Ecto neural progenitor cell (in vitro differentiated cells): ENCODE measurements at places on chromosomes 3 and 15.

- DNase-seq = no peak
Observed at GRCh38 chr15:98124581-98124980, 164.1 kb downstream of the ARRDC4 start.

DNA sequence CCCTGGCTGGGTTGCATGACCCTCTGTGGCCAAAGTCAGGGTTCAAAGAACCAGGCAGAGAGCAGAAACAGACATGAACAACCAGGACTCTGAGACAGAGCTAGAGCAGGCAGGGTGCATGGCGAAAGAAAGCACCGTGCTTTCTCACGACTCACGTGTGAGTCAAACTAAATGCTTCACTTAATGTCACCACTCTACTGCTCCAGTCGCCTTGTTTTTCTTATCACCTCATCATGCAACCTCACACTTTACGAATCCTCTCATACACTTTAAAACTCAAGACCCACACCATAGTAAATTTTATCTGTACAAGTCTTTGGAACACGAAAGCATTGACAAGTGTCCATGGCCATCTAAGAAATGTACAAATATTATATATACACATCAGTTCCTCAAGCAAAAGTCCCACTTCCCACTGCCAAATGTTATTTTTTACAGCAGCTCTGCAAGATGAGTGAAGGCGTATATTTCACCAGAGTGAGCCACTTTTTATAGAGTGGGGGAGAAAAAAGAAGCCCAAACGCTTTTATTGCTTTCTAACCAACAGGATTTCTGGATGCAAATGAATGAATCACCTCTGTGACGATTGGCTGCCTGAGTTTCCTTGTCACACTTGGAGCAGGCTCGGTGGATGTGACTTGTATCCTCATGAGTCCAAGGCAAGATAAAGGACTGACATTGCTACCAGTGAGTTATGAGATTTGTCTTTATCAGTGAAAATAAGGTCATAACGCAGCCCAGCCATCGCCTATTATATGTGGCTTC is 16.0 kb upstream of the MEGF11 start:
- no peak for DNase-seq

DNA sequence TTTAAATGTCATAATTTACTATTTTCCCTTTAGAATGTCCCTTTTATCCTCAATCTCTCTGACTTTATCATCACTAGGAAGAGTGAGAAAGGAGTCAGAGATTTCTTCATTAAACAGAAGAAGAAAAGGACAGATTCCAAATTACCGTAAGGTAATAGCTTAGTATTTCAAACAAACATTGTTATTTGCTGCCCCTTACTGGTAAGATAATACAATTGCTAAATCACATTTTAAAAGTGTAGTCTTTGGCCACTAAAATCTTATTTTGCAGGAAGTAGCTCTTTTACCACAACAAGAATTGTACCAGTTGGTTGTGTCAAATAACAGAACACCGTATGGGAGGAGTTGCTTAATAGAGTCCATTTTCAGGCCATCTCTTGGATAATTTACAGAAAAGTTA is 53.7 kb downstream of the CGGBP1 start:
- no peak for DNase-seq

GRCh38 chr15:20645956-20646355 is 104.4 kb upstream of the GOLGA6L6 start:
- DNase-seq = no peak

DNA sequence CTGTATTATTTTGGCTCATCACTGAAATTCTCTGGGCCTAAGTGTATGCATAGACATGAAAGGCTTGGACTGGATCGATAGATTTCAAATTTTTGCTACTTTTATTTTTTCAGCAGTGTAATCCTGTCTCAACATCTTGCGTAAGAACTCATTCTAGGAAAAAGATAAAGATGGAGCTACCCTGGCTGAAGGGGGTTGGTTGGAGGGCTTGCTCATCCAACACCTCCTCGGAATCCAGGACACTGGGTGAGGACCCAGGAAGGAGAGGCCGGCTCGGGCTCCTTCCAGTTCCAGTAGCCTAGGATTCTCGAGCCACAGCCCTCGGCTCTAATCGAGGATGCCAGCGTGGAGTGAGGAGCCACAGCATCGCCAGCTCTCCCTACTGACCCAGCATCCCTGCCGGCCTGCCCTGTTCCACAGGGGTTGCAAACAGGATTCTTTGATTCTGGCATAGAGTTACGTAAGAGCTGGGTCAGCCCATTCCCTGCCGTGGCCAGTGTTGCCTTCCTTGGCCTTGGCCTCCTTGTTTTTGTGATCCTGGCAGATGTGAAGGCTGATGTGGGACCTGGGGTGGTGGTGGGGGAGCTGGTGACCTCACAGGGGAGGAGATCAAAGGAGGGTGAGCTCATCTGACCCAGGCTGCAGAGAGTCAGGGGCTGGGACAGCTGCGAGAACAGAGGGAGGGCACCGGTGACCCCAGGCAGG is 149.5 kb downstream of the ALDH1A2 start:
- DNase-seq = no peak

DNA sequence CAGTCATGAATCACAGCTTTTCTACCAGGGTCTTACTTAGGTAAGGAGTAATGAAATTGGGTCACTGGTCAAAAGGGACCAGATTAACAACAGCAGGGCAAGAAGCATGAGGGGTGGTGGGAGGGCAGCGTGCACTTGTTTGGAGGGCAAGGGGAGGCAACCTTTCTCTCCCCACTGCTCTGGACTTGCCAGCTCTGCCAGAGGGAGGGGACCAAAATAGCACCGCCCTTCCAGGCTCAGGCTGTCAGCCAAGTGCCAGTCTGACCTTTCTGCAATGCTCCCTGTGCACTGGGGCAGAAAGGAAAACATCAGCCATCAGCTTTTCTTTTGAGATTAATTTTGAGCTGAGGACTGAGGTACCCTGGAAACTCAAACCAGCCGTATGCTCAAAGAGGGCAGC is 4.5 kb upstream of the ULK3 start:
- no peak for DNase-seq
